Stimulated activated naive CD4-positive, alpha-beta T cell (primary cell): ENCODE measurements at places on chromosomes 2 and 18.
A peak's percentile ranks its signal among the peaks of the same experiment; 100 is the strongest.

GRCh38 chr18:56460581-56460980 is 177.8 kb downstream of the TXNL1 start:
- no peak for DNase-seq

- no peak for DNase-seq
These were observed 108.0 kb downstream of the CDH19 start for GRCh38 chr18:66495844-66496243.

DNA sequence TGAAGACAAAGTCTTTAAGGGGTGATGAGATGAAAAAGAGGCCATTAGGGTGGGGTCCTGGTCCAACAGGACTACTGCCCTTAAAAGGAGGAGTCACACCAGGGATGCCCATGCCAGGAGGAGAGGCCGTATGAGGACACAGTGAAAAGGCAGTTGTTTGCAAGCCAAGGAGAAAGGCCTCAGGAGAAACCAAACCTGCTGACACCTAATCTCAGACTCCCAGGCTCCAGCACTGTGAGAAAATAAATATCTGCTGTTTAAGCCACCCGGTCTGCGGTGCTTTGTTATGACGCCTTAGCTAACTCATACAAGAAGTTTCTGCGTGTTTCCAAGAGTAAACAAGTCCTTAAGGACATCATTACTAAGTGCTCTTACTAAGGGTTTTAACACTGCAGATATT is 93.6 kb downstream of the DNER start:
- DNase-seq = no peak

DNA sequence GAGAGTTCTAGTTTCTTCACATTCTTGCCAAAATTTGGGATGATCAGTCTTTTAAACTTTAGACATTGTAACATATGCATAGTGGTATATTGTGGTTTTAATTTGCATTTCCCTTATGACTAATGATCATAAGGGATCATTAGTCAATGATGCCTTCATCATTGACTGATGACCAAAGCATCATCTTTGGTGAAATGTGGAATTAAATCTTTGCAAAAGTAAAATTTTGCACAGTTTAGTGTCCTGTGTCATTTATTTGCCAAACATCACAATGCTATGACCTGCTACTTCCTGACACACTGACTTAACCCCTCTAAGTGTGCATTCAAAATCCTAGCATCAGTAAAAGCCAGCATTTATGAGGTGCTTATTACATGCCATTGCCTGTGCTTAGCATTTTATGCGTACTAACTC is 58.9 kb upstream of the SLC1A4 start:
- no peak for DNase-seq

DNA sequence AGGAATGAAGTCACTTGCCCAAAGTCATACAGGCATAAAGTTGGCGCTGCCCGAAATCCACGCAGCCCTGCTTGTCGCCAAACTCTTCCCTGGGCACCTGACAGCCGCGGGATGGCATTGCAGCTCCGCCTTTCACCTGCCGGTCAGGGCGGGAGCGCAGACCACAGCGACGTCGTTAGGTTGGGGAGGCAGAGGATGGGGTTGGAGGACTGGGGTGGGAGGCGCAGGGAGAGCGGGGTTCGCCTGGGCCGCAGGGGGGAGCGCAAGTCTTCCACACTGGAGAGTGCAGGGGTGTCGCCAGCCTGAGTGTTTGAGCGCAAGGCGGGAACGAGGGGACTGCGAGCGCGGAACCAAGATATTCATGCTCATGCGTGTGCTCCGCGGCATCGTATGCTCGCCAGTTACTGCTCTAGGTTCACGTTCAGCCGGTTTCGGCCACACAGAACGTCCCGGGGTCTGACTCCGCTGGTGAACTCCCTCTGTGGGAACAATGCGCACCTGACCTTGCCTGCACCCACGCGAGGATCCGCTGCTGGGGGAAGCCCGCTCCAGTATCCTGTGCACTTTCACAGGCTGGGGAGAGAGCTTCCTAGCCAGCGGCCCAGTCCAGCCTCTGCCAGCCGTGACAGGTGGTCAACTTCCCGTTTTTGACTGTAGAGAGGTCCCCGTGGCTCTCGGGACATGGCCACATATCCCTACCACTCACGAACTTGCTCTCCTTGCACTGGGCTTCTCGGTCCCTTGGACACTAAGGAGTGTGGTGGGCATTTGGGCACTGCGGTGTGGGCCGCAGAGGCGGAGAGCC is 767 bp upstream of the NPPC start:
- DNase-seq = peak; percentile 29

GRCh38 chr2:26616706-26617587 is 24.2 kb downstream of the CIB4 start:
- DNase-seq = no peak

- DNase-seq = no peak
These were observed 42.8 kb upstream of the SIGLEC15 start for GRCh38 chr18:45782662-45783061.

- no peak for DNase-seq
These were observed 319.0 kb upstream of the SPRED2 start for GRCh38 chr2:65751408-65751807.

DNA sequence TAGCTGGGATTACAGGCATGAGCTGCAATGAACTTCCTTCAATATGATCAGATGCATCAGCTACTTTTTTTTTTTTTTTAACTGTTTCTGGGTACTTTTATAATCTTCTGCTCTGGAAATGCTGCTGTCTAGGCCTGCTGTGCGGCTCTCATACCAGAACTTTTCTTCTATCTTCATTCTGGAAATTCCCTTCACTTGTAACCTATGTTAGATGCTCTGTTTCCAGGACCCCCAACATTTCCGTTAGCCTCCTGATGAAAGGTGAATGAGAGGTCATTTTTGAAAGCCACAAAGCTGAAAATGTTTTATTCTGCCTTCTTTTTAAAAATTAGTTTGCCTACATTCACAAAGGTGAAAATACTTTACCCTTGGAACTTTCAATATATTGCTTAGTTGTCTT is 8.6 kb downstream of the AGFG1 start:
- no peak for DNase-seq

GRCh38 chr18:70425236-70425635 is 136.4 kb downstream of the SOCS6 start:
- no peak for DNase-seq

GRCh38 chr2:8440029-8440778 is 241.7 kb upstream of the ID2 start:
- no peak for DNase-seq

DNA sequence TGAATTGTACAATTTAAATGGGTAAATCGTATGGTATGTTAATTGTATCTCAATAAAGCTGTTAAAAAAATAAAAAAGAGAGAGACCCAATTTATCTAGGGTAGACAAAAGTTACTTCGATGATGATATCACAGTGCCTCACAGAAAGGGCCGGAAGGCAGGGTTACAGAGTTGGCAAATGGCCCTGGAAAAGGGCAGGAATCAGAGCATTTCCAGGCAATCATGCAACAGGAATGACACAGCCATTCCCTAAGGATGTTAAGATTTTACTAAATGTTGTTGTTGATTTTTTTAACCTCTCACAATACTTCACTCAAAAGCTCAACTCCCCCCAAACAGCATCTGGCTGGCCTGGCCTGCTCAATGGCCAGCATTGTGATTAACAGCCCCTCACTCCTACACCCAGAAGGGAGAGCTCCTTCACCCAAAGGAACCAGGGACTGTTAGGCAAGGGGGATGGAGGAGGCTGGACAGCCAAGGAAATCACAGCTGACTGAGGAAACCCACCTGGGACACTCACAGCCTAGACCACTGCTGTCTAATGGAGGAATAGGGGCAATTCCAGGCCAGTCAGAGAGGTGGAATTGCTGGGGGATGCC is 7.7 kb upstream of the SP100 start:
- DNase-seq = no peak

- DNase-seq = no peak
These were observed 106.7 kb upstream of the KLHL14 start for GRCh38 chr18:32879497-32879896.

DNA sequence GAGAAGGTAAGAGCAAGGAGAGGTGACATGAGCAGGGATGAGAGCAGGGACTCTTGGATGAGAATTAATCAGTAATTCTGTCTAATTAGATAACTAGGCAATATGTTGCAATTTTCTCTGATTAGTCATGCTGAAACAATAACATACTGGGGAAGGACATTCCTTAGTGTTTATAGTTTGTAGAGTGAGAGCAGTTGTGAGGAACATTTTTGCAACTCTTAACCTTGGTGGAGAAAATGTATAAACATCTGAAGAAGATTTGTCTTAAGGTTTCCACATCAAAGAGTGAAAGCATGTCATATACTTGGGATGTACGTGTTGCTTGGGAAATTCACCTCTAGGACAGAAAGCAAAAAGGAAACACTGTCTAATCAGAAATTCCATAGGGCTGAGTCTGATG is 955.4 kb upstream of the FANCL start:
- no peak for DNase-seq

DNA sequence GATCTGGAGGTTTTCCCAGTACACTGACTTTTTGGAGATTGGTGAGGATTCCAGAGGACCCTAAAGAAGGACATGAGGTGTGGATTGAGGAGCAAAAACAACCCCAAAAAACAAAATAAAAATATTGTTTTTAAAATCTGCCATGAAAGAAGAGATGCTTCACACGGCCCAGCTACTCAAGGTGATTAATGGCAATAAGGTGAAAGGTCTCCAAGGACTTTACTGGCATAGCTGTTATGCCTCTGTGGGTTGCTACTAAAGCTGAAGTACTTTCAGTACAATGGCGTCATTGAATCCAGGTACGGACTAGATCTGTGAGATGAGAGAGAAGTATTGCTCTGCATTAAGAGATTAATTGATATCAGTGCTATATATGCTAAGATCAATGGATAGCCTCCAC is 606.4 kb downstream of the TDRD15 start:
- no peak for DNase-seq

DNA sequence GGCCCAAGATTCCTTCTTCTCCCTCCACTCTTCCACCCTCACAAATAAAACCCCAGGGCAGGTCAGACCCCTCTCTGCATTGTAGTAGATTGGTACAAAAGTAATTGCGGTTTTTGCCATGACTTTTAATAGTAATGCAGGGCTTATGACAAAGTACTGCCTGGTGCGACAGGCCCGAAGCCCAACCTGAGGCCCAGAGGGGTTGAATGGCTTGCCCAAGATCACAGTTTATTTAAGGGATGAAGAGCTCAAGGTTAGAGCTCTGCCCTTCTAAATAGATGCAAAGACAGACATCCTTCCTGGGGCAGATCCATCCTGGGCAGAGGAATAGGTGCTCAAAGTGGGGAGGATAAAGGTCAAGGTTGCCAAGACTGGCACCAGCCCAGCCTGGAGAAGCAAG is 899 bp upstream of the PSTPIP2 start:
- DNase-seq = no peak

DNA sequence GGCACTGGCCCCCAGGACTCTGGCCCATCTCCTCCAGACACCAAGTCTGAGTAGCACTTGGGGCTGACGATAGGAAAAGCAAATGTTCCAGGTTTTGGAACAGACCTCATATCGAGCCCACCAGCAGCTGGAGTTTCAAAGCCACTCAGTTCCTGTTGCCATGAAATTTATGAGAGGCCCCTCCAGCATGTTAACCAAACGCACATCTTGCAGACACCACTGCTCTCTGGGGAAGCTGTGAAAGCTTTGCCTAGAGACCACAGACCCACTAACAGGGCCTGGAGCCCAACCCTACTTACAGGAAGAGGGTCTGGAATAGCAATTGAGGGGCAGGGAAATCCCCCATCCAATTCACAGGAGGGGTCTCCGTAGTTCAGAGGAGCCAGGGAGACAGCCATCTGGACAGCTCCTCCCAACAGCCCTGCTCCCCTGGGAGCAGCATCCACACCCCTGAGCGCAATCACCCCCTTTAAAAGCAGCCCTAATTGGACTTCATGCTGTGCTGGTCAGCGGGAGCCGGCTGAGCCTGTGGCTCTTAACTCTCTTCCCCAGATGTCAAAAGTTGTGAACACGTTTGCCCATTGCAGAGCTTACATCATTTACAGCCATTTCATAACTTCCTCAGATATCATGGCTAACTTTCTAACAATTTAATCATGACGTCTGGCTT is 81.3 kb downstream of the TGFA start:
- no peak for DNase-seq

- no peak for DNase-seq
These were observed 202.3 kb downstream of the MREG start for GRCh38 chr2:215811003-215811402.

GRCh38 chr2:128868686-128869551 is 550.3 kb upstream of the HS6ST1 start:
- DNase-seq = no peak

- no peak for DNase-seq
These were observed 1629.7 kb upstream of the TMEFF2 start for GRCh38 chr2:193824474-193824873.

- no peak for DNase-seq
These were observed 10.5 kb upstream of the DSG2 start for GRCh38 chr18:31487246-31488015.

GRCh38 chr18:68660354-68661183 is 54.3 kb downstream of the TMX3 start:
- no peak for DNase-seq

DNA sequence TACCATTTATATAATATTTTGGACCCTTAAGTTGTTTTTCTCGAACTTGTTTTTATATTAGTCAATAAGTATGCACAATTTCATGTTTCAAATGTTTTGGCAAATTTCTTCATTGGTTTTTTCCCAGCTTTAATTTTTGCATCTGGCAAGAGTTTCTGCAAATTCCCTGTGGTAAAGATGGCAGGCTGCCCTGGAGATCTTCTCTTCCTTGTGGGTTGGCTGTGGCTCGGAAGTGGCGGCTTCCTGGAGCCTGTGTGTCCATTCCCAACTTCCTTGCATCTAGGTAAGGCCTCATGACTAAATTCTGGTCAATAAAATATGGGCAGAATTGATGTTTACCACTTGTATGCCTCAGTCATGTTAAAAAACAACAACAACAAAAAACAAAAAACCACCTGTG is 818.6 kb downstream of the EPHA4 start:
- DNase-seq = no peak

GRCh38 chr2:229884775-229885699 is 36.8 kb downstream of the TRIP12 start:
- no peak for DNase-seq

- DNase-seq = no peak
These were observed 30.3 kb downstream of the TNP1 start for GRCh38 chr2:216829533-216829932.

DNA sequence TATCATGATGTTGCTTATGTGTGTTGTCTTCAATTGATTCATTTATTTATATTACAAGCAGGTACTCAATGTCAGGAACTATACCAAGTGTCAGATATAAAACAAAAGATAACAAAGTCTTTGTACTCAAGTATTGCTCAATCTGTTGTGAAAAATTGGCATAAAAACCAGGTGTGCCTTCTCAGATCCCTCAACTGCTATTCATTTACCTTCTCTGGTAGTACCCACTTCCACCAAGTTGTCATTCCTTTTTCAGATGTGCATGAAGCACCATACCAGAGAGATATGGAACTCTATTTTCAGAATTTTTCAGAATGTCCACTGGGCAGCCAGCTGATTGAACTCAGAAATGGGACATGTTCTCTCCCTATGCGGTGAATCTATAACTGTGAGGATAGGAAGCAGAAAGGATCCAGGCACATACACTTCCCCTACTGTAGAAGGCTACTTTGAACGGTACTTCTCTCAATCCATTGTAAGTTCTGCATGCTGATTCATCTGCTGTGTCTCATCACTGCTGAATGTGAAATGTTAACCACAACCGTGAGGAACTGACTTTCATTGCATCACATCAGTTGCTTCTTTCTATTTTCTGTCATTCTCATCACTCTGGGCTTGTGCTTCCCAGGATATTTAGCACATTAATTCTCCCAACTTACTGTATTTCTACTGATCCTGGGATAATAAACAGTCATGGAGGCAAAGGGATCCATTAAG is 1621.3 kb downstream of the SUCLG1 start:
- no peak for DNase-seq

- no peak for DNase-seq
These were observed 292.0 kb downstream of the PRKCE start for GRCh38 chr2:45943219-45944044.

- no peak for DNase-seq
These were observed 25.4 kb downstream of the GREB1 start for GRCh38 chr2:11559066-11559785.
